T-helper 17 cell (primary cell): ENCODE measurements at places on chromosomes 16 and 17. TPM values are rescaled to one million over a fixed set of nuclear protein-coding genes. Genes with fewer than 3 reads are reported as not detected.

Gene TMEM235
- total RNA-seq = not detected

Gene ZG16B
- not detected for total RNA-seq

Gene IL34
- total RNA-seq = not detected

Gene TSPAN10
- 0.15 TPM for total RNA-seq

Gene DNAI2
- 4.2 TPM for total RNA-seq

Gene CDH15
- total RNA-seq = not detected

- DNase-seq = no peak
These were observed 10.9 kb upstream of the HS3ST6 start for GRCh38 chr16:1929105-1929504.

GRCh38 chr17:34242587-34243363 is 12.3 kb upstream of the CCL2 start:
- DNase-seq = no peak

DNA sequence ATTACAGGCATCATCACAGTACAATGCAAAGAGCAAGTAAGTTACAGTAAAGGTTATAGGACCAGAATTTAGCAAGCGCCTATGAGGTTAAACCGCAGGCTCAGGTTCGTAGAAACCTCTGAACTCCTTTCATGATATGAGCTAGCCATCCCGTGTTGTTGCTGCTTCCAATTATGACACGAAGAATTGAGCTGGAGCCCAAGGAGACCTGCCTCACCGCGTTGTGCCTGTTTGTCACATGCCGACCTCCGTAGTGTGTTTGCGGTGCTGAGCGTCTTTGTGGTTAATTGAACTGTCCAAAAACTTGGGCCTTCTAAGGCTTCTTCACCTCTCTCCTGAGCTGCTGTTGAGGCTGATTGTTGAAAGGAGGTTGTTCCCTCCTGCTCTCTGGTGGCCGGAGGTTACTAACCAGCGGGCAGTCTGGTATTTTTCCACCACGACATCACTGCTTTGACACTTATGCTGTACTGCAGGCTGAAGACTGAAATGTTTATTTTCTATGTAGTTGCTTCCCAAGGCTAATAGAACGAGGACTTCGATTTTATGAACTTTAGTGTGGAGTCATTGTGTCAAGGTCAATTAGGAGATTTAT is 67.5 kb downstream of the SEC14L1 start:
- no peak for DNase-seq

- DNase-seq = no peak
These were observed 35.5 kb upstream of the CDC42EP4 start for GRCh38 chr17:73347351-73347750.

GRCh38 chr17:80545499-80545826 is 825 bp downstream of the RPTOR start:
- DNase-seq = no peak

DNA sequence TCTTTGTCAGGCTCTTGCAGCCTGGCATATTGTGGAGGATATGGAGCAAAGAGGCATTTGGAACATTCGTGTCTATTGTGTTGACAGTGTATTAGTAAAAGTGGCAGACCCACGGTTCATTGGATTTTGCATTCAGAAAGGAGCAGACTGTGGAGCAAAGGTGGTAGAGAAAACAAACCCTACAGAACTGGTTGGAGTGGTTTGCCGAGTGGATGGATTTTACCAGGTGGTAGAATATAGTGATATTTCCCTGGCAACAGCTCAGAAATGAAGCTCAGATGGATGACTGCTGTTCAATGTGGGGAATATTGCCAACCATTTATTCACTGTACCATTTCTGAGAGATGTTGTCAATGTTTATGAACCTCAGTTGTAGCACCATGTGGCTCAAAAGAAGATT is 44.5 kb downstream of the EFCAB13 start:
- no peak for DNase-seq

DNA sequence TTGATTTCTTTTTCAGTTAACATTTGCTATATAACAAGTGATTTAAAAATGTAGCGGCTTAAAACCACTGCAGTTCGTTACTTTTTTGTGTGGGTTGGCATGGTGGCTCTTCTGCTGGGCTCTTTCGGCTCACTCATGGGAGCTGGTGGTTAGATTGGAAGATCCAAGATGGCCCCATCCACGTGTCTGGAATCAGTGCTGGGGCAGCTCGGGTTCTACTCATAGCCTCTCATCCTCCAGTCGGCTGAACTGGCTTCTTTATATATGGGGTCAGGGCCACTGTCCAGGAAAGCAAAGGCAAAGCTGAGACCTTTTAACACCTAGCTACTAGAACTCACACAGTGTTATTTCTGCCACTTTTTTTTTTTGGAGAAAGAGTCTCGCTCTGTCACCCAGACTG is 73.8 kb downstream of the SNX29 start:
- DNase-seq = no peak
